Activated CD8-positive, alpha-beta memory T cell treated with anti-CD3 and anti-CD28 coated beads, Interleukin-2, amount 10 ng/mL, durations not matched to agents 7 days and 5 days (primary cell): ENCODE measurements at places on chromosomes 2 and 18.

GRCh38 chr2:200748779-200749178 is 62.9 kb upstream of the BZW1 start:
- H3K4me1 ChIP-seq: no peaks in the 10 kb centered on the region
- DNase-seq: no peak
- H3K27ac ChIP-seq: no peak overlapping the region
- no peak overlapping the region for H3K4me3 ChIP-seq
- no peaks in the 10 kb centered on the region for H3K36me3 ChIP-seq

- H3K4me1 ChIP-seq: peaks cover 49% of the 10 kb centered on the region
- no peaks in the 10 kb centered on the region for H3K27me3 ChIP-seq
- no peak overlapping the region for H3K4me3 ChIP-seq
- H3K27ac ChIP-seq: no peak overlapping the region
- peaks cover 1% of the 10 kb centered on the region for H3K36me3 ChIP-seq
Observed at GRCh38 chr2:136322428-136322827, 204.5 kb upstream of the CXCR4 start.

- H3K4me3 ChIP-seq: no peak overlapping the region
- H3K36me3 ChIP-seq: peaks cover 13% of the 10 kb centered on the region
- H3K27me3 ChIP-seq: peaks cover 27% of the 10 kb centered on the region
- H3K4me1 ChIP-seq: peaks cover 9% of the 10 kb centered on the region
Observed at GRCh38 chr18:23205980-23206379, 70.7 kb downstream of the CABLES1 start.

GRCh38 chr2:100380681-100381080 is 36.8 kb downstream of the CHST10 start:
- H3K4me1 ChIP-seq: no peaks in the 10 kb centered on the region
- DNase-seq: no peak
- no peak overlapping the region for H3K4me3 ChIP-seq
- no peaks in the 10 kb centered on the region for H3K36me3 ChIP-seq
- H3K27me3 ChIP-seq: peaks cover 7% of the 10 kb centered on the region

DNA sequence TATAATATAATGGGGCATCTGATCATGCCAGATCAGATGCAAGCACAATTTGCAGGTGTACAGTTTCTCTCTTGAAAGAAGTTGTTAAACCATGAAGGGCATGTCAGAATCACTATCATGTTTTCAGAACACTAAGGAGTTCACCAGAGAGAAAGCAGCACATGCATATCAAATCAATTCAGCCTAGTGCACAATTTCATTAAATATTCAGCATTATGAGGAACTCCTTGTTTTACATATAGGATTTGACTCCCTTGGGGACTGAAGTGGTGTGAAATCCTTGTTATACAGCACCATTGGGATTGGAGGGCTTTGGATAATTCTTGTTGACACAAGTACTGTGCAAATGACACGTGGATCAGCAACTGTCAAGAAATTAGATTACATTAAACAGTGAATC is 562.1 kb upstream of the KLHL29 start:
- no peak for DNase-seq
- H3K27me3 ChIP-seq: no peaks in the 10 kb centered on the region
- H3K36me3 ChIP-seq: no peaks in the 10 kb centered on the region
- no peak overlapping the region for H3K4me3 ChIP-seq
- no peaks in the 10 kb centered on the region for H3K4me1 ChIP-seq
- no peak overlapping the region for H3K27ac ChIP-seq

- no peak overlapping the region for H3K4me3 ChIP-seq
- H3K36me3 ChIP-seq: no peaks in the 10 kb centered on the region
- H3K27ac ChIP-seq: no peak overlapping the region
- no peaks in the 10 kb centered on the region for H3K4me1 ChIP-seq
Observed at GRCh38 chr2:238709325-238710025, 138.4 kb upstream of the TWIST2 start.

- no peaks in the 10 kb centered on the region for H3K4me1 ChIP-seq
- H3K4me3 ChIP-seq: no peak overlapping the region
- no peaks in the 10 kb centered on the region for H3K36me3 ChIP-seq
- no peaks in the 10 kb centered on the region for H3K27me3 ChIP-seq
- no peak for DNase-seq
- H3K27ac ChIP-seq: no peak overlapping the region
Observed at GRCh38 chr2:5125017-5125730, 567.0 kb upstream of the SOX11 start.

GRCh38 chr18:23276451-23276850 is 141.2 kb downstream of the CABLES1 start:
- H3K36me3 ChIP-seq: peaks cover 13% of the 10 kb centered on the region
- no peak for DNase-seq
- H3K4me3 ChIP-seq: no peak overlapping the region
- H3K27ac ChIP-seq: no peak overlapping the region
- H3K27me3 ChIP-seq: no peaks in the 10 kb centered on the region
- H3K4me1 ChIP-seq: no peaks in the 10 kb centered on the region

DNA sequence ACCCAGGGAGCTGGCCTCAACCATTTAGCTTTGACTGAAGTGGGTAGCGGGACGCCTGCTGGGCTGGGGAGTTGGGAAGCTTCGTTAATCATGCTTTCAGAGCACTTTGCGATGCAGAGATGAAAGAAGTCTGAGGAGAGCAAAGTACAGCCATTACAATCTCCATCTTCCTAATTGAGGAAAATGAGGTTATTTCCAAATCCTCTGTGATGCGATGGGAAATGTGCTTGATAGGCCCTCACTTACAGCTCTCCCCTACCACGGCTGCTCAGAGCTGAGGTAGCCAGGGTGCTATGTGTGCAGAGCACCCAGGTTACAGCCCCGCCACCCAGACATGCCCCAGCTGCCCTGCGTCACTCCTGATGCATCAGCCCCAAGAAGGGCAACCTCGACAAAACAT is 326.5 kb upstream of the KLHL29 start:
- DNase-seq: no peak
- no peaks in the 10 kb centered on the region for H3K4me1 ChIP-seq
- H3K4me3 ChIP-seq: no peak overlapping the region
- H3K36me3 ChIP-seq: no peaks in the 10 kb centered on the region
- H3K27me3 ChIP-seq: no peaks in the 10 kb centered on the region

- H3K27ac ChIP-seq: no peak overlapping the region
- no peaks in the 10 kb centered on the region for H3K4me1 ChIP-seq
- no peaks in the 10 kb centered on the region for H3K36me3 ChIP-seq
- no peak for DNase-seq
- no peak overlapping the region for H3K4me3 ChIP-seq
- H3K27me3 ChIP-seq: no peaks in the 10 kb centered on the region
Observed at GRCh38 chr18:43886341-43886740, 609.1 kb upstream of the SYT4 start.

- DNase-seq: no peak
- H3K27ac ChIP-seq: no peak overlapping the region
- no peaks in the 10 kb centered on the region for H3K27me3 ChIP-seq
- H3K4me1 ChIP-seq: no peaks in the 10 kb centered on the region
Observed at GRCh38 chr2:164882276-164882675, 40.7 kb upstream of the COBLL1 start.

DNA sequence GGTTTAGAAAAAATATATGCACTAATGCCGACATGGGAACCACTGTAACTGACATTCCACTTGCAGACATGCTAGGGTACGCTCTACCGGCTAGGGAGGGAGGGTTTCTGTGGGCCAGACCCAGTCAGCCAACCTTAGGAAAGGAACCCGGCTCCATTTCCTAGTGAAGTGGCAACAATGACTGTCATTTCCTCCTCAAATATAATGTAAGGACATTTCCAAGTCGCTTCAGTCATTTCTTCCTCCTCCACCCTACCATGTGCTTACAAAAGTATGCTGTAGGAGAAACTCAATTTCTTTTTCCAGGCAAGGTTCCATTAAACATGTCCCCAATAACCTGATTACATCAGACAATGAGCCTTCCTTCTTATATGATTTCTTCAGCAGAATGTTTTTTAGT is 64.3 kb upstream of the PSMD14 start:
- peak overlapping the region; percentile 92 for H3K27ac ChIP-seq
- peak overlapping the region; percentile 87 for H3K4me3 ChIP-seq
- peaks cover 44% of the 10 kb centered on the region for H3K4me1 ChIP-seq

GRCh38 chr2:11420190-11420589 is 45.8 kb downstream of the E2F6 start:
- no peak overlapping the region for H3K4me3 ChIP-seq
- no peak for DNase-seq
- peaks cover 6% of the 10 kb centered on the region for H3K27me3 ChIP-seq
- no peak overlapping the region for H3K27ac ChIP-seq
- H3K4me1 ChIP-seq: no peaks in the 10 kb centered on the region

DNA sequence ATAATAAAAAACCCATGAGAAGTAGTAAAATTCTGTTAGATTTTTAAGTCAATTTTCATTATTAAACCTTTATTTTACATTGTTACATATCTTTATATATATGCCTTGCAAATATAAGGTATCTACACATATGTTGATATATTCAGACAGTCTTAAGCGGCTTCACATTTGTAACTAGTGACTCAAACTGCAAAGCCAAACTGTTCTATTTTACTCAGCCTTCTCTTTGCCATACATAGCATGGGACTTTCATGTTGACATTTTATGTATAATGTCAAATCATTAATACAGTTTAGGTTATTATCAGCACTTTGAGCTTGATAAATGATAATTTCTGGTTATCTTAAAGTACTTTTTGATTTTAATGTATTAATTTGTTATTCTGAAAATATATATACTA is 125.0 kb upstream of the WDSUB1 start:
- no peaks in the 10 kb centered on the region for H3K27me3 ChIP-seq
- no peak overlapping the region for H3K27ac ChIP-seq
- H3K4me3 ChIP-seq: no peak overlapping the region
- peaks cover 9% of the 10 kb centered on the region for H3K4me1 ChIP-seq
- H3K36me3 ChIP-seq: peaks cover 3% of the 10 kb centered on the region

- no peak overlapping the region for H3K4me3 ChIP-seq
- peaks cover 3% of the 10 kb centered on the region for H3K36me3 ChIP-seq
- no peak for DNase-seq
- H3K27me3 ChIP-seq: no peaks in the 10 kb centered on the region
- H3K4me1 ChIP-seq: no peaks in the 10 kb centered on the region
Observed at GRCh38 chr2:74991977-74992376, 33.5 kb downstream of the POLE4 start.

GRCh38 chr18:24949908-24950307 is 402.1 kb downstream of the ZNF521 start:
- H3K36me3 ChIP-seq: no peaks in the 10 kb centered on the region
- no peaks in the 10 kb centered on the region for H3K27me3 ChIP-seq
- no peak for DNase-seq
- H3K4me3 ChIP-seq: no peak overlapping the region
- H3K4me1 ChIP-seq: no peaks in the 10 kb centered on the region
- no peak overlapping the region for H3K27ac ChIP-seq

- peaks cover 3% of the 10 kb centered on the region for H3K27me3 ChIP-seq
- no peak overlapping the region for H3K4me3 ChIP-seq
- no peak overlapping the region for H3K27ac ChIP-seq
- H3K4me1 ChIP-seq: peaks cover 19% of the 10 kb centered on the region
- DNase-seq: peak; percentile 8
Observed at GRCh38 chr18:79631096-79631507, 48.5 kb upstream of the CTDP1 start.

GRCh38 chr2:3102922-3103569 is 274.6 kb downstream of the EIPR1 start:
- H3K4me1 ChIP-seq: no peaks in the 10 kb centered on the region
- peaks cover 12% of the 10 kb centered on the region for H3K27me3 ChIP-seq
- no peak overlapping the region for H3K4me3 ChIP-seq
- H3K36me3 ChIP-seq: no peaks in the 10 kb centered on the region
- DNase-seq: no peak
- no peak overlapping the region for H3K27ac ChIP-seq

GRCh38 chr18:3723554-3723953 is 273.6 kb downstream of the TGIF1 start:
- no peak overlapping the region for H3K27ac ChIP-seq
- H3K27me3 ChIP-seq: peaks cover 22% of the 10 kb centered on the region
- no peak overlapping the region for H3K4me3 ChIP-seq
- H3K4me1 ChIP-seq: no peaks in the 10 kb centered on the region
- DNase-seq: no peak
- no peaks in the 10 kb centered on the region for H3K36me3 ChIP-seq

- H3K36me3 ChIP-seq: no peaks in the 10 kb centered on the region
- no peak overlapping the region for H3K4me3 ChIP-seq
- no peaks in the 10 kb centered on the region for H3K4me1 ChIP-seq
- no peaks in the 10 kb centered on the region for H3K27me3 ChIP-seq
Observed at GRCh38 chr2:163692611-163693482, 43.0 kb downstream of the FIGN start.

GRCh38 chr2:73295751-73296400 is 2.5 kb upstream of the EGR4 start:
- H3K36me3 ChIP-seq: no peaks in the 10 kb centered on the region
- no peak overlapping the region for H3K4me3 ChIP-seq
- no peak overlapping the region for H3K27ac ChIP-seq
- DNase-seq: no peak

GRCh38 chr2:191831410-191831994 is 15.4 kb downstream of the CAVIN2 start:
- peaks cover 40% of the 10 kb centered on the region for H3K27me3 ChIP-seq
- no peak for DNase-seq
- H3K4me3 ChIP-seq: no peak overlapping the region
- H3K4me1 ChIP-seq: no peaks in the 10 kb centered on the region
- no peaks in the 10 kb centered on the region for H3K36me3 ChIP-seq
- H3K27ac ChIP-seq: no peak overlapping the region

GRCh38 chr18:9732031-9732430 is 23.9 kb downstream of the RAB31 start:
- H3K4me1 ChIP-seq: peaks cover 16% of the 10 kb centered on the region
- no peak overlapping the region for H3K27ac ChIP-seq
- no peak for DNase-seq
- H3K27me3 ChIP-seq: peaks cover 57% of the 10 kb centered on the region

DNA sequence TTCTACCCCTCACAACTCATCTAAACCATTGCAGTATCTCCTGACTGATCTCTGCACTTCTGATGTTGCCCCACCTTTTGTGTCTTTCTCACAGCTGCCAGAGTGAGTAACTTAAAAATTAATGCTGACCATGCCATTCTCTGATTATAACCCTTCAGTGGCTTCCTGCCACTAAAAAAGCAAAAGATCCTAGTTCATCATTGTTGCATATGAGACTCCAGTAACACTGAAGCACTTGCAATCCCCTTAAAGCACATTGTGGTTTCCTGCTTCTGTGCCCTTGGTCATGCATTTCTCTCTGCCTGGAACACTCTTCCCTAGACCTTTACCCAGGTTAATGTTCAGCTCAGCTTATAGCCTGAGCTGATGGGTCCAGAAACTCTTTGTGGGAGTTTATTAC is 95.1 kb upstream of the WDSUB1 start:
- DNase-seq: no peak
- H3K27ac ChIP-seq: no peak overlapping the region
- peaks cover 2% of the 10 kb centered on the region for H3K36me3 ChIP-seq
- H3K4me1 ChIP-seq: no peaks in the 10 kb centered on the region

DNA sequence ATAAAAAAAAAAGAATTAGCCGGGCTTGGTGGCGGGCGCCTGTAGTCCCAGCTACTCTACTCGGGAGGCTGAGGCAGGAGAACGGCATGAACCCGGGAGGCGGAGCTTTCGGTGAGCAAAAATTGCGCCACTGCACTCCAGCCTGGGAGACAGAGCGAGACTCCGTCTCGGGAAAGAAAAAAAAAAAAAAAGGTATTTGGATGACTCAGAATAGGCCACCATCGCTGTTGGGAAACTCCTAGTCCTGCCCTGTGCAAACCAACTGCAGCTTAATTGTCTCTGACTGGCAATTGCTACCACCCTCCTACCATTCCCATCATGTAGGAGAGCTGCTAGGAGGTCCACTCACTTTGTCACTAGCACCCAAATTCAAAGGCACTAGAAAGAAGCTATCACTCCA is 43.5 kb downstream of the ATP8B1 start:
- H3K36me3 ChIP-seq: no peaks in the 10 kb centered on the region
- H3K4me1 ChIP-seq: peaks cover under 1% of the 10 kb centered on the region
- DNase-seq: no peak
- no peak overlapping the region for H3K27ac ChIP-seq
- peaks cover 5% of the 10 kb centered on the region for H3K27me3 ChIP-seq
- no peak overlapping the region for H3K4me3 ChIP-seq
